Stimulated activated CD4-positive, alpha-beta T cell treated with anti-CD3 and anti-CD28 coated beads, TNF-alpha, amount 100 ng/mL, for 24 hours (primary cell): ENCODE measurements at places on chromosomes 11 and 22.

- DNase-seq = no peak
Measured at GRCh38 chr22:31532060-31532459, 35.7 kb downstream of the SFI1 start.

- DNase-seq = no peak
Measured at GRCh38 chr22:43128116-43128515, 15.1 kb downstream of the MCAT start.

GRCh38 chr11:62179995-62180394, 10.0 kb upstream of the SCGB1D1 start:
- DNase-seq = no peak

GRCh38 chr11:1771700-1772099, 8.0 kb upstream of the CTSD start:
- DNase-seq = no peak

DNA sequence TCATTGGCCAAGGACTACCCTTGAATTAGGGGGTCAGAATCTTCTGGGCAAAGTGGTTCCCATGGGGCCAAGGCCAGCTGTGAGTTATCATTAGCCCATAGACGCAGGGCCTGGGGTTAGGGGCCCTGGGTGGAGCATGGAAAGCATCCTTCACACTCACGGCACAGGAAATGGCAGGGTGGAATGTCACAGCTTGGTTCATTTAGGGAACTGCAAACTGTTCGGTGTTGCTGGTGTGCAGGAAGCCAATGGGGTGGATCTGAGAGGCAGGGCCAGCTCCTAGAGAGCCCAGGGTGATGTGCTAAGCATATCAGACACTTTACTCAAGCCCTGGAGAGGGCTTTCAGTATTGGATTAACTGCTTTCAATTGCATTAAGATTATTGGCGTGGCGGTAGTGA, 42.9 kb downstream of the TECTA start:
- no peak for DNase-seq

GRCh38 chr11:35629914-35630313, 11.7 kb downstream of the FJX1 start:
- DNase-seq = no peak

DNA sequence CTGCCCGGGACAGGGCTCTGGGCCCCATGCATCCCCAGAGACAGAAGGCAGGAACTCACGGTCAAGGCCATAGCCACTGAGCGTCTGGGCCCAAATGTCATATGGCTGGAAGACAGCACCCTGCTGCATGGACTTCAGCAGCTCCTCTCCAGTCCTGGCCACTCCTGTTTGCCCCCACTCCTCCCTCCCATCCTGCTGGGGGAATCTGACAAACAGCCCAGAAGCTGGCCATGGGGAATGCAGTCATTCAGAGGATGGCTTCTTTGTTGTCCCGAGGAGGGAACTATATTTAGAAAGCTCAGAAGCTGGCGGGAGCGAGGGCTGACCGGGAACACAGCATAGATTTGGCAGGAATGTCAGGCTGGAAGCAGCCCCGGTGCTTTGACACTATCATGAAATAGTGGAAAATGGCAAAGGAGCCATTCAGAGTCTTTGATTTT, 35.0 kb downstream of the DKK3 start:
- no peak for DNase-seq

DNA sequence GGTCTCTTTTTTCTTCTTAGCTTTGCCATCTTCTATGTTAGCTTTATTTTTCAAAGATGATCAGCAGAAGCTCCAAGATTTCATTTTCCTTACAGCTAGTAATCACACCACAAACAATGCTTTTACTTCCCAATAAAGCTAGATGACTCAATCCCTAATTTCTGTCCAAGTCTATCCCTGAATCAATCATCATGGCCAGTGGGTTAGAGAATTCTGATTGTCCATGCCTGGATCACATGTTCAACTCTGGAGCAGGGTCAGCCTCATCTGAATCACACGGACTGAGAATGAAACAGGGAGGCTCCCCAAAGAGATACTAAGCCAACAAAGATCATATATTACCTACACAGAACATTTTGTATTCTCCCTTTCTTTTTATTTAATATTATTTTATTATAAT, 79.6 kb downstream of the BBOX1 start:
- no peak for DNase-seq

- no peak for DNase-seq
Measured at GRCh38 chr22:39341179-39341578, 8.6 kb upstream of the SYNGR1 start.

- no peak for DNase-seq
Measured at GRCh38 chr11:86363424-86363823, 11.3 kb upstream of the CCDC81 start.

DNA sequence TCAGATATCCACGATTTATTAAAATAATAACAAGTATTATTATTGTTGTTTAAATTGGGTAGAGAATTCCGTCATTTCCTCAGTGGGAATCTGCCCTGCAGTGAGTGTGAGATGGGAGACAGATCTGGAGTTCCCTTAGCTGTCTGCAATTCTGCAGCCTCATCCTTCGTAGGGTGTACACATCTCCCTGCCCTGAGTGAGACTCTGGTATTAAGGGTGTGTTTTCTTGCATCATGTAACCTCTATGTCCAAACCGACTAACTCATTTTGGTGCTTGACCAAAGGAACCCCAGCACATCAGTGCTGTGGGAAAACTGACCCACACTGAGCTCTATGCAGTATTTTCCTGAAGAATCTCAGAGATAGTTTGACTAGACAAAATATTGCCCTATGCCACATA, 157.6 kb downstream of the LDLRAD3 start:
- DNase-seq = no peak

DNA sequence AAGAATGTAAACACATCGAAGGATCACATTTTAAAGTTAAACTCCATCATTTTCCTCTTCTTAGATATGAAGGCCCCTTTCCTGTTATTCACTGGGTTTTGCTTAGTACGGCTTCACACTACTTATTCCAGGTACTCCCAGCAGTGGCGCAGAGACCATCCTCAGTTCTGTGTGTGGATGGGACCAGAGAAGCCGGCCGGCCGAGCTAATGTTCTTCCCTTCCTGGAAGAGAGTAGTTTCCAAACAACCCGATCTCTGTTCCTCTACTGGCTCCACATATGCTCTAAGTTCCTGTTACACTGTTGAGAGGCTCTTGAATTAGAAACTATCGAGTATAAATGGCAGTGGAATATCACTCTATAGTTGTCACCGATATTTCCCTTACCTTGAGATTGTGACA, 684 bp upstream of the NFRKB start:
- DNase-seq = no peak

GRCh38 chr11:102121329-102121728, 11.1 kb downstream of the YAP1 start:
- DNase-seq = no peak

- no peak for DNase-seq
Measured at GRCh38 chr11:110130642-110131238, 37.5 kb downstream of the ZC3H12C start.

- no peak for DNase-seq
Measured at GRCh38 chr11:38950867-38951266, 2352.8 kb upstream of the RAG2 start.

DNA sequence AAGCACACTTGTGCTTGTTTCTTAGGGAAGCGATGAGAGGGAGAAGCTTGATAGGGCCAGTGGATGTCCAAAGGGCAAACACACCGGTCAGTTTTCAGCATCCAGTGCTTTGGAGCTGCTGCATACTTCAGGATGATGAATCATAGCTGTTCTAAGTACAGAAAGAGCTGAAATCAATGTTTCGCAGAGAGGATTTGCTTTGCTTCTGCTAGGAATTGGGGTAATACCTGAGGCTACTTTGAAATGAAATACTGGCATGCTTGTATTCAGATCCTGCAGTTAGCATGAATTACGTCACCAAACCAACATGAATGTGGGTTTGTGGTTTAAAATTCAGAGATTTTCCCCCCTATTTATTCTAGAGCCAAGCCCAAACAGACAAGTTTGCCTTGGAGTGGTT, 41.7 kb upstream of the SC5D start:
- DNase-seq = no peak

GRCh38 chr11:94909371-94909820, 64.0 kb downstream of the CWC15 start:
- no peak for DNase-seq

DNA sequence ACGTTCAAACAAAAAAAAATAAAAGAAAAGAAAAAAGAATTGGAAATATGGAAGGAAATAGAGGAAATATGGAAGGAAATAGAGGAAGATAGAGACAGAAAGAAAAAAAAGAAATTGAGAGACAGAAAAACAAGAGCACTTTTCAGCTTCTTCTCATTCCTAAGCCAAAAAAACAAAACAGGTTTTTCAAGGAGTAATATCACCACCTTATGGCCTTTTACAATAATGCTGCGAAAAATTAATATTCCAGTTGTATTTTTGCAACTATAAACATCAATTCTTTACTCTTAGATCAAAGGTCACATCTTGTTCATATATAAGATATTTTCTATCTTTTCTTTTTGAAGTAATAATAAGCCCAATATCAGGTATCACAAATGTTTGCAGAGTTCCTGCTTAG, 328.3 kb downstream of the FAT3 start:
- no peak for DNase-seq

DNA sequence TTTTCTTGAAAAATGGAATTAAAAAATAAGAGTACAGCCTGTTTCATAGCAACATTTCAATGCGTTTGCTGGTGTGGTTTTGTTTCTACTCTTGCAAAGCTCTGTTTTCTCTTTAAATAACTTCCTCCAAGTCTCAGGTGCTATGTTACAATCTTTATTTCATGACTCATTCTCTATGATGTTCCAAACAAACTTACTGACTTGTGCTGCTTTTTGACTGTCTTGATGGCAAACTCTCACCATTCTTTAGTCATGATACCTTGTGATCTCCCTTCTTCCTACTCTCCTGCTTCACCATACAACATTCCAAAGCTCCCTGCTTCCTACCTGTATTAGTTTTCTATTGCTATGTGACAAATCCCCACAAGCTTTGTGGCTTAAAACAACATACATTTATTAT, 166.1 kb downstream of the C11orf91 start:
- DNase-seq = no peak

- DNase-seq = no peak
Measured at GRCh38 chr11:126929179-126930061, 71.2 kb downstream of the KIRREL3 start.

- DNase-seq = peak; percentile 28
Measured at GRCh38 chr11:77151804-77152509, 23.9 kb downstream of the MYO7A start.

GRCh38 chr22:32832174-32832573, 30.7 kb downstream of the TIMP3 start:
- no peak for DNase-seq

GRCh38 chr11:88418508-88418907, 81.0 kb upstream of the CTSC start:
- DNase-seq = no peak

- no peak for DNase-seq
Measured at GRCh38 chr11:96486890-96487611, 97.2 kb downstream of the JRKL start.

GRCh38 chr22:27381960-27382742, 419.4 kb downstream of the MN1 start:
- DNase-seq = no peak

DNA sequence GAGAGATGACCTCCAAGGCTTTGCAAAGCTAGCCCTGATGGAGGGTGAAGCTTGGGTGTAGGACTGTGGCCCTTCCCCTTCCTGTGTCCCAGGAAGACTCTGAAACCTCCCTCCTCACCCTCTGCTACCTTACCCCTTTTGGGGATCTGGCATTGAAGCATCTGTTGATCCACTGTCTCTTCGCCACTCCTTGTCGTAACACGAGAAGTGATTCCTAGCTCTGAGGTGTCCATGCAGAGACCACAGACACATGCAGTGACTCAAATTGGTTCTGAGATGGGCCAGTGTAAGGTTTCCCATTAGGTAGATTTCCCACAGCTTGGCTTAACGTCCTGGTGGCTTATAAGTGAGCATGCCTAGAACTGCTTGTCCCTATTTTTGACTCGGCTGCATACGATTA, 101.4 kb downstream of the ZBTB16 start:
- no peak for DNase-seq

DNA sequence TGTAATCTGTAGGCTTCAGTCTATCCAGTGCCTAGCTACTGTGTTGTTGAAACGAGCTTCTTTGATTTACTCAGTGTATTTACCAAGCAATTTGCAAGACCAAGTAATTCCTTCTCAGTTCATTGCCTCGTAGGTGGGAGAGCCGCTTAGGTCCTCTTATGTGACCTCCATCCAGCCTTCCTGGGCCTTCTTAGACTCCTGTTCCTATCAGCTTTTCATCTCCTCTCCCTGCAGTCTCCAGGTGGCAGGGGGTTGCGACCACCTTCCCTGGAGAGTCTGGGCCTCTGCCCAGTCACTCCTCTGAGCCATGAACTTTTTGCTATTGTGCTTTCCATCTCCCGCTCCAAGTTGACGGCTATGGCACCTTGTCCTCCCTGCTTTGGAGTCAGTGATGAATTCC, 251.8 kb downstream of the KIRREL3 start:
- DNase-seq = no peak

GRCh38 chr11:114243461-114244372, 52.5 kb upstream of the NNMT start:
- DNase-seq = no peak

- no peak for DNase-seq
Measured at GRCh38 chr11:43547889-43548381, 132.6 kb upstream of the HSD17B12 start.

DNA sequence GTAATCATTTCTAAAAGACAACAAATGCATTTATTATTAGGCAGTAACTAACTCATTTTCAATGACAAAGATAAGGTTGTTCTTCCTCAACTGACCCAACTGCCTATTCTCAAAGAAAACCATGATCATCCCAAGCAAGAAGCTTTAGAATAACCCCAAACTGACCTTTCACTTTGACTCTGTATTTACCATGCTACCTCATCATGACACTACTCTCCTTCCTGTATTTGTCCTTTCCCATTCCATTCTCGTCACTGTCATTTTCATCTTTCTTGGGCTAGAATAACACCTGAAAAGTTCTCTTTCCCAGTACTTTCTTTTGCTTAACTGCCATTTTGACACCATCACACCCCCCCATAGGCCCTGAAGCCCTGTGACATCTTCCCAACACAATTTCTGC, 48.3 kb downstream of the TCF20 start:
- no peak for DNase-seq

GRCh38 chr11:91366816-91367215, 857.8 kb upstream of the FAT3 start:
- DNase-seq = no peak

- no peak for DNase-seq
Measured at GRCh38 chr11:129035244-129035643, 92.6 kb upstream of the TP53AIP1 start.

DNA sequence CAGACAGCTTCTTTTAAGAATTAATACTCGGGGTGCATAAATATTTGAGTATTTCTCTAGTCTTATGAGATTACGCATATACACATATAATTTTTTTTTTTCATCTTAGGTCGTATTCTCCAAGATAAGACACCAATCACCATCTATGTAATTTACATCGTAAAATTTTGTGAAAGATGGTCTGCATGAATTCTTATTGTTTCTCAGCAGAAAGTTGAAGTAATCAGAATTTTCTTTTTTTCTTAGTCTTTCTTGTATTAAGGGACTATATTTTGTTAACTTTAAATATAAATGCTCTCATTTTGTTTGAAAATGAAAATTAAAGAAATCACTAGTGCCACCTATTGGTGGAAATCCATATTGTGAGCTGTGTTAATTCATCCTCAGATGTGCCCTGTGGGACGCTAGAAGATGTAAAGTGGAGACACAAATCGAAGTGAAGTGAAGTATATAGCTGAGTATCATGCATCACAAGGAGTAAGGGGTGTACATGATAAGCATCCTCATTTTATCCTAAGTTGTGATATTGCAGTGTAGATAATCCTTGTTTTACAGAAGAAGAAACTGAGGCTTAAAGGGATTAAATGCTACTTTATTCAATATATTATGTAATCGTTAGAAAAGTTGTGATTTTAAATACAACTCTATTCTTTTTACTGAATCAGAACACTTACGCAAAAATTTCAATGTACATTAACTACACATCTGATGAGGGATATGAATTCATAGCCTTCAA, 2084.3 kb downstream of the LRRC4C start:
- DNase-seq = no peak
